ENCODE measurements at places on chromosomes 3 and 15.

- no peak for DNase-seq
These were observed 319.1 kb upstream of the TLE3 start for GRCh38 chr15:70416829-70417228.

- no peak for DNase-seq
These were observed 27.6 kb downstream of the SLC9A9 start for GRCh38 chr3:143820466-143821221.

- DNase-seq = no peak
These were observed 76.0 kb upstream of the SLC25A26 start for GRCh38 chr3:66144568-66145407.

GRCh38 chr15:81511138-81511537 is 137.1 kb upstream of the TMC3 start:
- no peak for DNase-seq

GRCh38 chr3:3560591-3561311 is 238.5 kb upstream of the LRRN1 start:
- no peak for DNase-seq

Measured in SIG-M5 (cell line).